ENCODE measurements at places on chromosomes 6 and 20. TPM values are rescaled to one million over a fixed set of nuclear protein-coding genes. Genes with fewer than 3 reads are reported as not detected.

- no peak for DNase-seq
Observed at GRCh38 chr20:63693733-63694583, 2.5 kb upstream of the TNFRSF6B start.

DNA sequence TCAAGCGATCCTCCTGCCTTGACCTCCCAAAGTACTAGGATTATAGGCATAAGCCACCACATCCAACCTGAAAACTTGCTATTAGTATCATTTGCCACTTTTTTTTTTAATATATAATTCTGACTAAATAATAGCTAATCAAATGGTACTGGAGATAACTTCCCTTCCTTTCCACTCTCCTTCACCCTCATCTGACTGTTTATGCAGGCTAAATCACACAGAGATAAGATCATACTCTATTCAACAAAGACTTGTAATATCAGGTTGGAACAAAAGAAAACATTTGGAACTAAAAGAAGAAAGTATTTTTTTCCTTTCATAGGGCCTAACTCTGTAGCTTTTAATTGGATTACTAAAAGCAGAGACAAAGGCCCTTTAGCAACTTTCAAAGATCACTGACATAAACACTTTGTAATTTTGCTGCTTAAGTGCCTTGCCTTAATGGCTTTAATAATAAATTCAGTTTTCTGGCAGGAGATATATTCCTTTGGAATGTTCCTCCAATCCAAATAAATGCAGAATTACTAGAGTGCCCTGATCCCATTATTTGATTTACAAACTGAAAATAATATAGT lies 198.7 kb upstream of the ASCC3 start:
- DNase-seq: no peak

Gene SRC
- 47.6 TPM for polyA plus RNA-seq

Gene RMND1
- 57.7 TPM for polyA plus RNA-seq

- DNase-seq: peak; percentile 3
Observed at GRCh38 chr6:68343901-68344300, 291.2 kb upstream of the ADGRB3 start.

Gene TMEM200A
- polyA plus RNA-seq: 42.3 TPM

GRCh38 chr6:167685654-167686053 lies 141.1 kb upstream of the AFDN start:
- no peak for DNase-seq

DNA sequence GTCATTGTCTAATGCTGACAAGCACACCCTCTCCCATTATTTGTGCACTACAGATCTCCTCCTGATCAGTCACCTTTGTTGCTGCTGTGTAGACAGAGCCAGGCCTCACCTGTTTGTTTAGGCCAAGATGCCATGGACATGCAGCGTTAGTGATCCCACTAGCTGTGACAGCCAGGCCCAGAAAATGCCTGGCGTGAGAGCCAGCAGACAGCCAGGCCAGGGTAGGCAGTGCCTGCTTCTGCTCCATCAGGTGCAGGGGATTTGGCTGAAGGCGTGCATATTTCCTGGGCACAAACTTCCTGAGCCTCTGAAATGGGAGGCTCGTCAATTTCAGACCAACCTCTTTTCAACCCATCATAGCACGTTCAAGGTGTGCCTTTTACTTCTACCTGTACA lies 27.3 kb downstream of the MANBAL start:
- no peak for DNase-seq

DNA sequence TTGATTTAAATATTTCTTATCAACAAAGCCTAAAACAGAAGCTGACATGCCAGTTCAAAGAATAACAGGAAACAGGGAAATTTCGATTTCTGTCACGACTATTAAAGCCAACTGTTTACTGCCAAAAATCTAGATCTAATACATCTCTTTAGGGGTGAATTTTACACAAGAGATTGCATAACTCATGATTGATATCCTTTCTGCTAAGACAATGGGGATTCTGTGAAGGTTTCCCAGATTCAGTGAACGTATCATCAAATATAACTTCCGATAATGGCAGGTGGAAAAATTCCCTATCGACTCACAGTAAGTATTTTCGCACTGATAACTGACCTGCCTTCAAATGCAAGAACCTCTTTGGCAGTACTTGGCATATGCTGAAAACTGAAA lies 42.9 kb downstream of the NHSL1 start:
- no peak for DNase-seq

DNA sequence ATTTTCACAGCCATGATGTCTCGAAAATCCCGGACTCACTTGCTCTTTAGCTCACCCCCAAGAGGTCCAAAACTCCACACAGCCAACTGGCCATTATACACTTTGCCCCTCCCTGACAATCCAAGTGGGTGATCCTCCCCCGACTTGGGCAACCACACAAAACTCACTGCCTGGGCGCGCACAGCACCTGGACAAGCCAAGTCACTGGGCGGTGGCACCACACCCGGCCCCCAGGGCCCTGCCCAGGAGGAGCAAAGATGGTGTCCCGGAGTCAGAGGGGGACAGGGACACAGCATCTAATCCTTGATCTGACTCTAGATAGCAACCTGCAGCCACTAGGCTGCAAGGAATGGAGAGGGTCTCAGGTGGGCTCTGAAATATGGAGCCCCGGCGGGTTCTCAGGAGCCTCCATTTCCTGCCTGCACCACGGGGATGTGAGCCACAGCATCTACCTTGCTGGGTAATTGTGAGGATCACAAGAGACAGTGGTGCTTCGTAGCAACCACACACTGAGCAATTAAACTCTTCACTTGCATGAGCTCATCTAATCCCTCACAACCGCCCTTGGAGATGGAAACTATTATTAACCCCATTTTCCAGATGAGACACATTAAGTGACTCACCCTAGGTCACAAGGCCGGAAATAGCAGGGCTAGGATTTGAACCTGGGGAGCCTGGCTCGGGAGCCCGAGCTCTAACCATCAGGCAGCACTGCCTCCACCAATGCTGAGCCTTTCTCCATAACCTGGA lies 66.6 kb downstream of the BMP7 start:
- DNase-seq: no peak

Gene CCDC170
- polyA plus RNA-seq: 3.6 TPM

Gene UBD
- 1.3 TPM for polyA plus RNA-seq
